ENCODE measurements at places on chromosomes 11 and 22. TPM values are rescaled to one million over a fixed set of nuclear protein-coding genes. Genes with fewer than 3 reads are reported as not detected.

DNA sequence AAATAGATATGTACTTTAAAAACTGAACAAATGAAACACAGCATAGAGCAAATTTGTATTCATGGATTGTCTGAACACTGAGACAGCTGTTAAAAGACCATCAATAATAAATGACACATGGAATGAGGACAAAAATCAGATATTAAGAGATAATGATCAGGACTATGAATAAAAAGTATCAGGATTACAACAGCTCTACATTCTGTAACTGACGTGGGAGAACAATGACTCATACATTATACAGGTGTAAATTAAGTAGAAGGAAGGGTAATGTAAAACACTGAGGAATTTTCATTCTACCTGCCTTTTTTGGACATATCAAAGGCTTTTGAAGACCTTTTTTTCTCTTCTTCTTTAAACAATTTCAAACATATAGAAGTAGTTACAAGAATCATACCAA, 310.9 kb upstream of the ANO3 start:
- DNase-seq = no peak

DNA sequence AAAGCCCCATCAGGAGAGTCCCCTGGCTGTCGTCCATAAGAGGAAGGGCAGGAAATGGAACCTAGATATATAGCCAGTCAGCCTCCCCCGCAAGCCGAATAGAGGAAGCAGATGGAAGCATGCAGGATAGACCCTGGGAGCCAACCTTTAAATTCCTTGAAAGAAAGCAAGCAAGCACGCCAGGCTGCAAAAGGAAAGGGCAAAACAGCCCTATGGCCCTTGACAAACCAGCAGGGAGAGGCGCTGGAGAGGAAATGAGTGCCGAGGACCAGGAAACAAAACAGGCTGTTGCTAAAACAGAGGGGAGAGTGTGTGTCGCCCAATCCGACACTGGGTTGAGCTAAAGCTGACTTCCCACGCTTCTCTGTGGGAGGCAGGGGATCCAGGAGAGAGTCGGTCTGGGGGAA, 203.5 kb upstream of the MTNR1B start:
- DNase-seq = no peak

- peak; percentile 19 for DNase-seq
Observed at GRCh38 chr11:111676878-111677585, 74.8 kb downstream of the SIK2 start.

DNA sequence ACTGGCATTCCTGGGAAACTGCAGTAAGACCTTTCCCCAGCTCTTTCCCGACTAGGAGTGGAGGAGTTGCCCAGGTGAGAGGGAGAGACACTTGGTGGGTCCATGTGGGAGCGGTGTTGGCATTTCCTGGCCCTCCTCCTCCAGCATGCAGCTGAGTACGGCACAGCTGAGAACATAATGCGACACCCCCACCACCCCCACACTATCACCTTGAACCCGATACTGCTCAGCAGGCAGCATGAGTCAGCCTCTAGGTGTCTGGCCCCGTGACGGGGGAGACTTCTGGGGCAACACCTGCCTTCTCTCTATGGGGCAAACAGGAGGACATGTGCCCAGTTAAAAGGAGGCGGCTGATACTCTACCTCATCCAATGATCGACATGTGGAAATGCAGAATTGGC, 64.4 kb downstream of the PKNOX2 start:
- no peak for DNase-seq

GRCh38 chr22:29380856-29381255, 7.5 kb downstream of the AP1B1 start:
- DNase-seq = no peak

DNA sequence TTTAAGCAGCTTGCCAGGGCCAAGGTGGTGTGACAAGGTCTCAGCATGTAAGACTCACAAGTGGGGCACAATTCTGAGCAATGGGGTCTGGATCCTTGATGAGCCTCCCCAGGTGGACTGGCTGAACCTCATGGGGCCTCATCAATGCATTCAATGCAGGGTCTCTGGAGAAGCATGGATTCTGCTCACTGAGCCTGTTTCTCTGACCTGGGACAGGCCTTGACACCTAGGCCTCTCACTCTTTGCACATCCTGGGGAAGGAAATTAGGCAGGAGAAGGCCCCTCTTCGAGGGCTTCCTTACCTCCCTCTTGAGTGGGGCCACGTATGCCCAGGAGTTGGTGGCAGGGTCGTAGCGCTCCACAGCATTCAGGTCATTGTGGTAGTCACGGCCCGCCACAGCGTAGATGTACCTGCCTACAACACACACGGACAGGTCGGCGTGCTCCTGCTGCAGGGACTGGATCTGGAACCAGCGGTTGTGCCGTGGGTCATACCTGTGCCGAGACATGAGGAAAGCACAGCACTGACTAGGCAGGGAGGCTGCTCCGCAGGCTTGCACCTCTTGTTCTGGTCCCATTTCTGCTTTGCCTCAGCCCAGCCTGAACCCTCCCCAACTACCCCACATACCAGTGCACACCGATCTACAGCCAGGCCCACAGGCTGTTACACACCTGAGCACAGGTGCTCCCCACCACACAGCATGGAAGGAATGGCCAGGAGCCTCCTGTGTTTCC, 20.0 kb upstream of the SCARF2 start:
- no peak for DNase-seq

- no peak for DNase-seq
Observed at GRCh38 chr22:30282616-30283046, 6.7 kb downstream of the CASTOR1 start.

DNA sequence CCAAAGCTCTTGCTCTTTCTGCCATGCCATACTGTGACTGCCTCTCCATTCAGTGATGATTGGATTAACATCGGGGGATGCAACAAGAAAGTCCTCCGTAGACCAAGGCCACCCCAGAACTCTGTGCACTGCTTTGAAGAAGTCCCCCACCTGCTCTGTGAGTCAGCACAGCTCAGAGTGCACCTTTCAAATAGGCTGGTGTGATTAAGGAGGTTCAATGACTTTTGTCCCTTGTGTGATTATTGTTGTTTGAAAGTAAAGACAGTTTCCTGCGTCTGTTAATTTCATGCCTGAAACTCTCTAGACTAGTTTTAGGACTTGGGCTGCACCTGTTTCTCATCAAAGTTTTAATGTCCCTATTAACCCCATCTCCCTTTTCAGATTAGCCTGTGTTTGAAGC, 33.0 kb upstream of the DBX1 start:
- DNase-seq = no peak

- DNase-seq = no peak
Observed at GRCh38 chr11:13016415-13016814, 7.3 kb downstream of the RASSF10 start.

DNA sequence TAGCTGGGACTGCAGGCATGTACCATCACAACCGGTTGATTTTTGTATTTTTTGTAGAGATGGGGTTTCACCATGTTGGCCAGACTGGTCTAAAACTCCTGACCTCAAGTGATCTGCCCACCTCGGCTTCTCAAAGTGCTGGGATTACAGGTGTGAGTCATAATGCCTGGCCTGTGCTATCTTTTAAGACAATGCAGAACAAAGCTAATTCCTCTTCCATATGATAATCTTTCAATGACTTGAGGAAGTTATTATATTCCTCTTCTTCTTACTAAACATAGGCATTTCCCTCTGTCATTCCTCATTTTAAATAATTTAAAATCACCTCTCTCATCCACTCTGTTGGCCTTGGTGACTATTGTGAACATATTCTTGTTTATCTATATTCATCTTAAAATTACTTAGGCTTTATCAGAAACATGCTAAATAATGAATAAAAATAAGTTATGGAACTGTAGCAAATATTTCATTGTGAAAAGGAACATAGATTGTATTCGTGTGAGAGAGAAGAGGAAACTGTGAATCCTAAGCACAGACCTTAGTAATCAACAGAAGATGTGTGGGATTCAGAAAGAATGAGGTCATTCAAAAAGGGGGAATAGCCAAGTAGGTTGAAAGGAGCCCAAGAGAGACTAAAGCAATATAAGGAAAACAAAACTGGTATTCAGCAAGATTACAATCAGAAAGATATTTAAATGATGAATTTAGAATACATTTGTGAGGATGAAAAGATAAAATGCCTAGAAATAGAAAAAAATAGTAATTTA, 269.4 kb downstream of the TTC28 start:
- DNase-seq = peak; percentile 21

- DNase-seq = no peak
Observed at GRCh38 chr11:2557381-2557780, 112.6 kb downstream of the KCNQ1 start.

IMMP1L gene
- 9.3 TPM for total RNA-seq

LMO1 gene
- not detected for total RNA-seq

GRCh38 chr11:10272132-10272531, 21.9 kb downstream of the SBF2 start:
- DNase-seq = no peak

Measured in HFFc6 (cell line).